Retinal pigment epithelial cell (primary cell): ENCODE measurements at places on chromosomes 13 and 19.

- no peak for DNase-seq
Observed at GRCh38 chr13:98534821-98535220, 42.1 kb downstream of the STK24 start.

DNA sequence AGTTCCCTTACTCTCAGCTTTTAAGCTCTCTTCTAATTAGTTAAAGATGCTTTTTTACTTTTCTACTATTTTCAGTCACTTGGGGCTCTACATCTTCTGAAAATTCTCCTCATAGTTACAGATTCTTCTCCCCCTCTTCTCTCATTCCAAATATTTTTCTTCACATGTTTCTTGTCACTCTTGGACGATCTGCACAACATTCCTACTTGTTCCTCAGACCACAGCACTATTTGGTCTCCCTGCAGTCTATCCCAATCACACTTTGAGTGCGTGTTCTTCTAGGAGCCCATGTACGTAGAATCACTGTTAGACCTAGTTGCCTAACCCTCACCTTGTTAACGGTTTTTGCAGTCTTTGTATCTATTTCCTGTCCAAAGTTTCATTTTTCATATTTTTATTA is 222.5 kb upstream of the SPRY2 start:
- DNase-seq, result no peak

DNA sequence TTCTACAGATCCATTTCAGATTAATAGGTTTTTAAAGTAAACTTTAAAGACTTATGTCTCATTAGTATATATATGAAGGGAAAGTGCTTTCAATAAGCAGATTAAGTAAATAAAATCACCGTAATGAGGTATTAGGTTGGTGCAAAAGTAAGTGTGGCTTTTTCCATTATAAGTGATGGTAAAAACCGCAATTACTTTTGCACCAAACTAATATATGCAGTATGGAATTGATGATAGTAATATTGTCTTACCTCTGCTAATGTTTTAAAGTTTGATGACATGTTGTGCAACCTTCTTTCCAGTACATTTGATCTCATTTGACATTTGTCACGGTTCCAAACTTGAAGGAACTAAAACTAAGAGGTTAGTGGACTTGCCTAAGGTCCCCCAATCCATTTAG is 1819.3 kb downstream of the PCDH9 start:
- DNase-seq, result no peak

DNA sequence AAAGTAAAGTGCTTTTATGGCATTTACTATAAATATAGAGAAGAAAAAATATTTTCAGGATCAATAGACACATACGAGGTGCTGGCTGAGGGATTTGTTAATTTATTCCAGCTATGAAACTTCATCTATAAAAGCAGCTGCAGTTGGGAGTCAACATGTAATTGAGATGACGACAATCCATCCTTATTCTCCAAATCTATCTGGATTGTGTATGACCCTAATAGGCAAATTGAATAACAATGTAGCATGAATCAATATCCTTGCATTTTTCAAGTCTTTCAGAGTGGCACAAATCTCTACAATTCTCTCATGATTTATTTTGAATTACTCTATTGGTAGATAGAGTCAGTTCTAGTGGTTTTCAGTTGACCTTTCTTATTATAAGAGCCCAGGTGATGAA is 1296.5 kb upstream of the SPRY2 start:
- DNase-seq, result no peak

DNA sequence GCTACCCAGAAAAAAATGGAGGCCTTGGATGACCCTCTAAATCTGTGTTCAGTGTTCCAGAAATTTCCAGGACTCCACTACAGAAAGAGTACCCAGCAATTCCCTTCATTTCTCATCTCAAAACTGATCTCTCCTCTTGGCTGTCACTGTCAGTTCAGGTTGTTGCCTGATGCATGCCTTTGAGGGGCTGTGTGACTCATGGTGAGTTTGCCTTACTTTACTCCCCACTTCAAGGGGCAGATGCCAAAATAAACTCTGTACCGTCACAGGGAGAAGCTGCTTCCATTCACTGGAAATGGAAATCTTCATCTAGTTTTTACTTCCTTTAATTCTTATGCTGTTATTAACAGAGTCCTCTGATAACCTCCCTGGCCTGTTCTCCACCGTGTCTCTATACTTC is 1075.0 kb downstream of the DIAPH3 start:
- no peak for DNase-seq

DNA sequence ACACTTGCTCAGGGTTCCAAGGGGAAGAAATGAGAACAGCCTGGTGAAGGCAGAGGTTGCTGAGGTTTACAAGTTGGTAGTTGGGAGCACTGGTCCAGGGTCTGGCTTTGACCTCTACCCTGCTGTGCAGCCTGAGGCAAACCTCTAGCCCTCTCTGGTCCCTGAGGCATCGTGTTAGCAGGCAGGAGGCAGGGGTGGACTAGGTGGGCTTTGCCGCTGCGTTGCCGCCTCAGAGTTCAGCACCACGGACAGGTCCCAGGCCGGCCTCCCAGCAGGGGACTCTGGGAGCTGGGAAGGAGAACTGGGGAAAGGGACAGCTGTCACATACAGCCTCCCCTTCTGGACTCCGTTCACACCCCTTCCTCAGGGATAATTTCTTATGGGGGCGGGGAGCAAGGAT is 3.1 kb downstream of the NCAN start:
- no peak for DNase-seq

DNA sequence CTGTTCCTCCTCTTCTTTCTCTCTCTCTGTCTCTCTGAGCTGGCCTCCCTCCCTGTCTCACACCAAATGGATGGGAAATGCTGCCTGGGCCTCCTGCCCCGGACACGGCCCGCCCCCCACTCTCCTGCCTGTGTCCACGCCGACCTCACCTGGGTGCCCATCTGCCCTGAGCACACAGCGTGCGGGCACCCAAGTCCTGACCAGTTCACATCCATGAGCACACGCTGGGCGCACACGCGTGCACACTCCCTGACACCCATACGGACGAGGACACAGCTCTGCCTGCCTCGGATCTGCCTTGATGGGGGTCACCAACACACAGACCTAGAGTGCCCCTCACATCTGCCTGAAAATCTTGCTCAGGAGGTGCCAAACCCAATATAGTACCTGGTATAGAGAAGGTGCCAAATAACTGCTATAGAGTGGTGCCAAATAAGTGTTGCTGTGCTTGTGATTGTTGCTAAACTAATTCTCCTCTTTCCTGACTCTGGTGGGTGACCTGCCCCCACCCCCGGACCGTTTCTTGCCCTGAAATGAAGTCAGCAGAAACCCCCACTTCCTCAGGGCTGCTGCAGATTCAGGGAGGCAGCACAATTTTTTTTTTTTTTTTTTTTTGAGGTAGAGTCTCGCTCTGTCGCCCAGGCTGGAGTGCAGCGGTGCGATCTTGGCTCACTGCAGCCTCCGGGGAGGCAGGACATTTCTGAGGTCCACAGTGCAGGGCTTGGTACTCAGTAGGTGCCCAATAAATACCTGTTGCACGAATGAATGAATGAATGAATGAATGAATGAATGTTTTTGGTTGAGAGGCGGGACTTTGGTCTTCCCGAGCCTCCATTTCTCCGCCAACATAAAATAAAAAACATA is 4.6 kb downstream of the NFIC start:
- no peak for DNase-seq

DNA sequence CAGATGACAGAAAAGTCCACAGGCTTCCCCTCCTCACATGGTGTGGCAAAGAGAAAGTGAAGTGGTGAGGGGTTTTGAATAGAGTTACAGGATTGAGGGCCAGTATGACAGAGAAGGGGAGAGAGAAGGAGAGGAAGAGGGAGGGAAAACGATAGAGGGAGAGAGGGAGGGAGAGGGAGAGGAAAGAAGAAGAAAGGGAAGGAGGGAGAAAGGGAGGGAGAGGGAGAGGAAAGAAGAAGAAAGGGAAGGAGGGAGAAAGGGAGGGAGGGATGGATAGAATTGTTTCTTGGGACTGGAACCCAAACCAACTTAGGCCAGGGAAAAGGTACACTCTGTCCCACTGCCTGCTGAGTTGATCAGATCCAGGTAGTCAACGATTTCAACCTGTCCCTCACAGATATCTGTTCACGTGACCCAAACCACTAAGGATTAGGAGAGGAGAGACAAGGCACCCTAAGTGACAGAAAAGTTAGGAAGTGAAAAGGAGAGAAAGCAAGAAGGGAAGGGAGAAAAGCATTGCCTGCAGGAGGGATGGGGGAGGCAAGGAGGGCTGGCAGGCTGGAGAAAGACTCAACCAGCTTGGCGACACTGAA is 8.1 kb upstream of the IGFL3 start:
- no peak for DNase-seq

DNA sequence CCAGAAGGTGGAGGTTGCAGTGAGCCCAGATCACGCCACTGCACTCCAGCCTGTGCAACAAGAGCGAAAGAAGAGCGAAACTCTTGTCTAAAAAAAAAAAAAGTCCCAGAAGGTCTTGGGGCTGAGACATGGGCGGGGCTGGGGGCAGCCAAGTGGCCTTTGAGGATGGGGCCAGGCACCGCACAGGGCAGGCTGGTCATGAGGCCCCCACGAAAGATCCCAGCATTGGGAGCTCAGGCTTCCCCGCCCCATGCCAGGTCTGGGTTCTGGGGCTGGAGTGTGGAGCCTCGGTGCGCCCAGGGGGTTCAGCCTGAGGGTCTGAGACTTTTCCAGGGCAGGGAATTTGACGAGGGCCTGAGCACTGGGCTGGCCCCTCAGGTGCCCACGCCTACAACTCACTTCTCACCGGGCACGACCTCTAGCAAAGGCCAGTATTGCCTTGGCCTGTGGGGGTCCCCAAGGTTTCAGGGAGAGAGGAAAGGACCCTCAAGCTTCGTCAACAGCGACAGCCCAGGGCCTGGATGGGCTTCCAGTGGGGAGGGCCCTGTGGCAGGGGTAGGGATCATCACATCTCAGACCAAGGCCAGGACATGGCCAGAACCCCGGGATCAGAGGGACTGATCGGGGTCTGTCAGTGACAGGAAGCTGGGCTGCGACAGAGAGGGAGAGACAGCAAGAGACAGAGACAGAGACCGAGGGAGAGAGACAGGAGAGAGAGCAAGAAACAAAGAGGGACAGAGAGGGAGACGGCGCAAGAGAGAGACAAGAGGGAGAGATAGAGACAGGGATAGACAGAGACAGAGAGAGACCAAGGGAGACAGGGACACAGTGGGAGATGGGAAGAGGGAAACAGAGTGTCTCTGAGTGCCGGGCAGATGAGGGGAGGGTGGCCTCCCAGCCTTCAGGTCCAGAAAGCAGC is 7.5 kb upstream of the MEX3D start:
- no peak for DNase-seq

DNA sequence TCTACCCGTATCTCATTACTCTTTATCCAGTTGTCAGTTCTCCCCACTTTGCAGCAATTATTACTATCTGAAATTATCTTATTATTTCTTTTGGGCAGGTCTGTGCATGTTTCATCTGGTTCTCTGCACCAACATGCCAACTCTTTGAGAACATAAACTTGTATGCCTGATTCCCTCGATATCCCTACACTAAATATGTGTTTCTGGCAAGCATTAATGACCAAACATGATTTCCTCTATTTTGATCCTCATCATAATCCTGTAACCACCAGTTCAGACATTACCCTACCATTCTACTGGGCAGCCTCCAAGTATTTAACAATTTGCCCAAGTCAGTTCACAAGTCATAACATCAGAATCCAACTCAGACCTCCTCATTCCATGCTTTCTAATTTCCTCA is 426.1 kb downstream of the FOXO1 start:
- DNase-seq, result no peak

GRCh38 chr19:8585894-8586750 is 8.9 kb upstream of the MYO1F start:
- no peak for DNase-seq

DNA sequence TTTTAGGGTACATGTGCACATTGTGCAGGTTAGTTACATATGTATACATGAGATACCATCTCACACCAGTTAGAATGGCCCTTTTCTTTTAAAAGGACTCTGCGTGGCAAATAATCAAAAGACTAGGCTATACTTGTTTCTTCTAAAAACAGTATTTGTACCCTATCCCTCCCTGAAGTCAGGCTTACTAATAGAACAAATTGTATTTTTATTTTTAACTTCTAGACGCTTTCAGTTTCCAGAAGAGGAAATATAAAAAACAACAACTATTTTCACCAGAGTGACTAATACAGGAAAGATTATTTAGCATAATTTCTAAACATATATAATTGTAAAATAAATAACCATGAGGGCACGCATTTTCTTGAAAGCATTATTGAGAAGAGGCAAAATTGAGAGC is 83.6 kb downstream of the ITGBL1 start:
- no peak for DNase-seq

DNA sequence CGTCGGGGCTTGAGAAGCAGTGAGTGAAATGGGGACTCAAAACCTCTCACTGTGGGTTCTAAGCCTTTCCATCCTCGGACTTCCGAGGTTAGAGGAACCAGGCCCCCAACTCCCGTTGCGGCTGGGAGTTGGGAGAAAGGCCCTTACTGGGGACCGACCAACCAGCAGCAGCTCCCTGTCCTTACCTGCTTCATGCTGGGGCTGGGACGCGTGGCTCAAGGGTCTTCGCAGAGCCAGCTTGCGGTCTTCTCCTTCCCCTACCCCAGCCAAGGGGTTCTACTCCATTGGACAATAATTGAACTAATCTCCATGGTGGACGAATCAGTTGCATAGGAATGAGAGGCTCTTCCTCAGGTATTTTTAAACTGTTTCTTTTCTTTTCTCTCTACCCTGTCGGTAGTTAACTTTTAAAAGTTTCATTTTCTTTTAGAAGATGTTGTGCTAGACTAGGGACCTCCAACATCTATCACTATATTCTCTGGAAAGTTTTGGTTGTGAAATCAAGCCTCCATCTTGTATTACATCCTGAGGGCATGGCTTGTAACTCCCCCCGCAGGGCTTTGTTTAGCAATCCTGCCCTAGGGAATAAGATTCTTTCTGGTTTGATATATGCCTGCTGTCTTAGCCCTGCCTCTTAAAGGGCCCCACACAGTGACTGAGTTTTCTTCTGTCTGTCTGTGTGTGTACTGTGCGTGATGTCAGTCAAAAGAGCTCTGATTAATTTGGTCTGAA is 1027.1 kb upstream of the PCDH9 start:
- no peak for DNase-seq

- DNase-seq, result no peak
Observed at GRCh38 chr13:44618326-44618725, 42.2 kb upstream of the TSC22D1 start.

- no peak for DNase-seq
Observed at GRCh38 chr19:5067678-5068077, 98.8 kb downstream of the KDM4B start.

DNA sequence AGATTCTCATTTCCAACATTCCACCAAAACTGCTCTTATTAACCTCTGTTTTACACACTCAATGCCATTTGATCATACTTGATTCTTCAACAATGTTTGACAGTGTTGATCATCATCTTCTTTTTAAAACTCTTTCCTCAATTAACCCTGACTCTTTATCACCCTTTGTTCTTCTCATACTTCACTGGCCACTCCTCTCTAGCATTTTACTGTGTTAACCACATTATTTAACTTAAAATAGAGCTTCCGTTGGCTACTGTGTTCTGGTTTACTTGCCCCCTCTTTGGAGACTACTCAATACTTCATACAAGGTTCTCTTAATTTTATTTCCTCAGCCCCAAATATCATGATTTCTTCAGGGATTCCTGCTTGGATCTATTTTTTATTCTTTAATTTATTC is 121.1 kb upstream of the SPRY2 start:
- DNase-seq, result no peak
